ENCODE measurements at places on chromosomes 7 and 10. TPM values are rescaled to one million over a fixed set of nuclear protein-coding genes. Genes with fewer than 3 reads are reported as not detected.

Gene FOXP2
- total RNA-seq: not detected

Gene FGFR2
- not detected for total RNA-seq

Gene LIPN
- not detected for total RNA-seq

Gene CPN1
- not detected for total RNA-seq

Gene STAG3
- total RNA-seq: 79.2 TPM
